ENCODE measurements at places on chromosomes 2 and 18.

GRCh38 chr2:80050246-80050645, 254.3 kb downstream of the LRRTM1 start:
- DNase-seq, result peak; percentile 83

GRCh38 chr2:25684577-25685473, 11.4 kb upstream of the DTNB start:
- DNase-seq, result no peak

GRCh38 chr2:20172273-20173055, 52.5 kb downstream of the SDC1 start:
- DNase-seq, result no peak

DNA sequence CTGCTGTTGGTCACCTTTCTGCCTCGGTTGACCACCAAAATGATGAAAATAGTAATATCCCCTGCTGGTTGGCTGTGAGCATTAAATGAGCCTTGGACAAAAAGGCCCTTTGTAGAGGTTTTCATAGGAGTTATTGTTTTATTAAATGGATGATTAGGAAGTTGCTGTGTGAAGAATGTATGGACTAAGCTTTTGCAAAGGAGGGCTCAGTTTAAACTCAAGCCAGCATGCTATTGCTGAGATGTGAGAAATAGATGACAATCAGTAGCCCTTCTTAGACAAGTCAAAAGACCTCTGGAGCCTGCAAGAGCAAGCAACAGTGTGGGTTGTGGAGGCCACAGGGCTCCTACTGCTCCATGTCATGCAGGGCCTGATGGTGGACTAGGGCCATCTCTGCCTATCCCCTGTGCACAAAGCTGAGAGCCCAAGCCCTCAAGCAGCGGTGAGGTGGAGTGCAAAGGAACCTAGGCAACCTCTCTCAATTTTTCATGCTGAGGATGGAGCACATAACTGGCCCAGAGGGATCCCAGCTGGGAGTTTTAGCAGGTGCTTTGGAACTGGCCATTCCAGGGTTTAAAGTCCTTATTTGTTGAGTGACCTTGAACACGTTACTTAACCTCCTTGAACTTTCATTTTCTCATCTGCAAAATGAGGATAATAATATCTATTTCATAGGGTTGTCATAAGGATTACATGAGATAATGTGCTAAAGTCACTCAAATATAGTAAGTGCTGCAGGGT, 37.1 kb downstream of the FOSL2 start:
- no peak for DNase-seq

GRCh38 chr2:23524261-23524706, 139.3 kb downstream of the KLHL29 start:
- DNase-seq, result peak; percentile 50

GRCh38 chr2:208407667-208408066, 1.1 kb downstream of the PTH2R start:
- DNase-seq, result no peak

GRCh38 chr18:9043581-9043980, 58.9 kb upstream of the NDUFV2 start:
- no peak for DNase-seq

DNA sequence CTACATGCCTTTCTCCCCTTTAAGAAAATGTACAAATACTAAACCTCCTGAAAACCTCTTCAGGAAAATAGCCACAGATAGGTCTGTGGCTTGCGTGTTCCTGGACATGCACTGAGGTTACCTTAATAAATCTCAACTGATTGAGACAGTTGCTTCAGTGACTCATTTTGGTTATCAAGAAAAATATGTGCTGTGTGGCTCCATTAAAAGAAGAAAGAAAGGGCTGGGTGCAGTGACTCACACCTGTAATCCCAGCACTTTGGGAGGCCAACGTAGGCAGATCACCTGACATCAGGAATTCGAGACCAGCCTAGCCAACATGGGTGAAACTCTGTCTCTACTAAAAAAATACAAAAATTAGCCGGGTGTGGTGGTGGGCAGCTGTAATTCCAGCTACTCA, 27.1 kb downstream of the CREG2 start:
- no peak for DNase-seq

- no peak for DNase-seq
Measured at GRCh38 chr2:71603311-71603811, 150.0 kb downstream of the DYSF start.

GRCh38 chr2:60413814-60414168, 139.7 kb downstream of the BCL11A start:
- DNase-seq, result no peak

GRCh38 chr2:234098681-234099080, 48.2 kb downstream of the SPP2 start:
- DNase-seq, result no peak

DNA sequence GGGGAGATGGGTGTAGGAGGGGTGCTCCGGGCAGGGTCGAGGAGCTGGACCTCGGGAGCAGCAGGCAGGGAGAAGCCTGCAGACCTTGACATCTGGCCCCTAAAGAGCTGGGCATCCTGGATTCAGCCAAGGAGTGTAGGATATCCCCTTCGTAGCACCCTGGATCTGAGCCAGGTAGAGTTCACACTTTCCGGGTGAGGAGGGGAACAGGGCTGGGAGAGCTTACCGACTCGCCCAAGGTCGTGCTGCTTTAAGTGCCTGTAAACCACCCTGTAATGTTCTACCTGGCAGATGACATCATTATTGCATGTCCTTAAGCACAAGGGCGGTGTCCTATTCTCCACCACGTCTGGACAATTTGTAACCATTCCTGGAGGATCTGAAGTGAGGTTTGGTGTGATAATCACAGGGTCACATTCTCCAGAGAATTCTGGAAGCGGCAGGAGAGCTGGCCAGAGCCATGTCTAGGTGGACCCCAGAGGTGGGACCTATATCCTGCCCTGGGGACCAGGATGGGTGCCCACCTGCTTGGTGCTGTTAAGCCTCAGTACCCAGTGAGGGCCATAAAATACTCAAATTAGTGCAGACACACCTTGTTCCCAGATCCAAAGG, 14.6 kb downstream of the ITM2C start:
- no peak for DNase-seq

GRCh38 chr2:43941359-43941758, 54.4 kb downstream of the LRPPRC start:
- no peak for DNase-seq

- no peak for DNase-seq
Measured at GRCh38 chr2:85704800-85705679, 10.9 kb downstream of the GNLY start.

- DNase-seq, result no peak
Measured at GRCh38 chr18:36309436-36310391, 12.2 kb downstream of the FHOD3 start.

GRCh38 chr18:47594621-47595086, 335.8 kb downstream of the SMAD2 start:
- DNase-seq, result no peak

DNA sequence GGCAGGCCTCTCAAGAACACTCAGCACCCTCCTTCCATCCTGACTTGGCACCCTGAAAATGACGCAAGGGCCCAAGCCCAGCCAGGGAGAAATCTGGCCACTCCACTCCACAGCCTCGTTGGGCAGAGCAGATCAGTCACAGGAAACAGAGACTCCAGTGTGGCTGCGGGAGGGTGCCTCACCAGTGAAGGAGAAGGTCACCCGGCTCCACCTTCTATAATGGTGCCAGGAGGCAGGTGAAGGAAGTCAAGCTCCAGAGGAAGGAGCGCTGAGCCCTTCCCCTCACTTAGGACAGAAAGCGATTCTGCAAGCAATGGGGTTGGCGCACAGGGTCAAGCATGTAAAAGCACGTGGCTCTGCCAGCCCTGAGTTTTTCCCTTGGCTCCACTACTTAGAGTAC, 35.3 kb downstream of the CRACDL start:
- no peak for DNase-seq

GRCh38 chr2:129233166-129233565, 746.3 kb upstream of the RAB6C start:
- DNase-seq, result no peak

GRCh38 chr18:36031903-36032302, 35.5 kb downstream of the RPRD1A start:
- DNase-seq, result no peak

- no peak for DNase-seq
Measured at GRCh38 chr18:7657050-7657449, 89.9 kb downstream of the PTPRM start.

DNA sequence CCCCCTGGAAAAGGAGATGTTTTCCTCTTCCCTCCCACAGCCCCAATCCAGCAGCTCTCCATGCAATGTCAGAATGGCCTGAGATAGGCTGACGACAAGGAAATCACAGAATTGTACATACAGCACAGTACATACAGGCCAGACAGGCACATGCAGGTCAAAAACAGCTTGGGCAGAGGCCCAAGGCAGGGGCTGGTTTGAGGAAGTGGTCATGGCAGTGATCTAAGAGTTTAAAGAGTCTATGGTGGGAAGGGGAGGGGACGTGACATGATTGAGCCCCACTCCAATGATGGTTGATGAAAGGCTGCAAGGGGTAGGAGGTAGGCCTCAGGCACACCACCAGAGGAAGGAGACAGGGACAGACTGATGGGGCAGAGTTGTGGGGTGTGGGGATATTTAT, 4.3 kb downstream of the DCTN1 start:
- DNase-seq, result no peak

DNA sequence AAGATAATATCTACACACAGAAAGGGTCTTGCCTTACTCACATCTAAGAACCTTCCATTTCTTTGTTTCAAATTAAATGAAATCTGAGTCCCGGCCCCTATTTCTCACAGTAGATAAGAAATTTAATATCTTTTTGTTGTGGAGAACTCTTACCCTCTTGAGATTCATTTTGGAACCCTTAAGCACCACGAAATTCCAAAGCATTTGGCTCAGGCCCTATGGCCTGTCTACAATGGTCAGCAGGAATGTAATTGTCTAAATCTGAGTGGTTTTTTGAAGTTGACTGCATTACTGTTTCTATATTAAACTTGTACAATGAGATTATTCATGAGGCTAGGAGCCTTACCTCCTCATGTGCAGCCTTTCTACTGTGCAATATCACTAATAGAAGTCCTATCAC, 723.3 kb downstream of the TSN start:
- no peak for DNase-seq

DNA sequence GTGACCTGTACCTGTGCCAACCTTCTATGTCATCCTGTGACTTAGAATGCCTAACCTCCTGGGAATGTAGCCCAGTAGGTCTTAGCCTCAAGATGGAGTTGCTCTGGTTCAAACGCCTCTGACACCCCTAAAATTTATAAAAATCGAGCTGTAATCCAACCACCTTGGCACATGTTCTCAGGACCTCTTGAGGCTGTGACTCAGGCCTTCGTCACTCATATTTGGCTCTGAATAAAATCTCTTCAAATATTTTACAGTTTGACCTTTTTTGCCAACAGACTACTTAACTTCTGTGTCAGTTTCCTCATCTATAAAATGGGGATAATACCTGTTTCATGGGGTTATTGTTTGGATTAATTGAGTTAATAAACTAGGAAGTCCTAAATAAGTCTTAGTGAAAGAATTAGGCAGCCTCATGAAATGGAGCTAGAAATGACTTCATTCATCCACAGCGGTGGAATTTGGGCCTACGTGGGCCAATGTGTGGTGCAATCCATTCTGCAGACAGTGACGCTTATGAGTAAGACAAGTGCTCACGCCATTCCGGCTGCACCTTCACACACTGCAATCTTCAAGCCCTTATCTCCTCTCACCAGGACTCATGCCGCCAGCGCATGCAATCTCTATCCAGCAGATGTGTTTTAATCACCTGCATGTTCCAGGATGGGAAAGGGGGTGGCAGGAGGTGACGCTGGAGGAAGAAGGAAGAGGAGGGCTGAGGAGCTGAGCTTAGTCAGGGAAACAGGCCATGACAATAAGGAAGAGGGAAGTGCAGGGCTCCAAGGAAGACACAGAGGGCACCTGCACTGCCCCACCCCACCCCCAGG, 2.0 kb upstream of the UBE2F start:
- no peak for DNase-seq

- no peak for DNase-seq
Measured at GRCh38 chr2:227115761-227116160, 48.2 kb downstream of the COL4A4 start.

DNA sequence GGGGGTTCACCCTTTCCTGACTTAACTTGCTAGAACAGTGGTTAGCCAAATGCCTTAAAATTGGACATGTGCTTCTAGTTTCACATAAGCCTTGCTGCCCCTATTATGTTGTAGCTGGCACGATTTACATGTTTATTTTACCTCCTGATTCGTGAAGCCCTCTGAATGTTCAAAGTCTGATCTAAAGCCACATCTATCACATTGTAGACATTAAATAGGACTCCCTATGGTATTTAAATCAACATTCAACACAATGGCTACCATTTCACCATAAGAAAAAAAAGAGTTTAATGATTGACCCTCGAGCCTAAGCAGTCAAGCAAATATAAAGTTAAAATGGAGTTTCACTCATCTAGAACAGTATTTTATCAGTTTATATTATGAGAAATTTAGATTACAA, 151.5 kb downstream of the GULP1 start:
- no peak for DNase-seq

- DNase-seq, result no peak
Measured at GRCh38 chr2:39873586-39873985, 94.5 kb upstream of the THUMPD2 start.

DNA sequence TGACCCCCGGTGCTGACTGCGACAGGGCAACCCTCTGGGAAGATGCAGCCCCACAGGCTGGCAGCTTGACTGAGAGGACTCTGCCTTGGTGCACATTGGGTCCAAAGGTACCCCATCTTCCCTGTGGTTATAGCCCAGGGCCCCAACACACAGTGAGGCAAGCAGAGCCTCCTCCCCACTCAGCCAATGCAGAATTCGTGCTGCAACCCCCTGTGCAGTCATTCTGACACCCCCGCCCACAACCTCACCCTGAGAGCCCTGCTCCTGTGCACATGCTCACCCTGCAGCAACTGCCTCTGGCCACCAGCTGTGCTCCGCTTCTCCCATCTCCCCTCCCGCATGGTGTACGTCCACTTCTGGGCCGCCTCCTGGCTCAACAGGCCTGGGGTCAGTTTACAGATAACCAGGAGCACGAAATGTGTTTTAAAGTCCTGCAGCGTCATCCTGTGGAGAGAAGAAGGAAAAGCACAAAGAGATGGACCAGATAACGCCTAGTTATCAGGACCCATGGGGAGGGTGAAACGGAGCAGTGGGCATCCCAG, 24.4 kb downstream of the CAPN14 start:
- DNase-seq, result no peak

DNA sequence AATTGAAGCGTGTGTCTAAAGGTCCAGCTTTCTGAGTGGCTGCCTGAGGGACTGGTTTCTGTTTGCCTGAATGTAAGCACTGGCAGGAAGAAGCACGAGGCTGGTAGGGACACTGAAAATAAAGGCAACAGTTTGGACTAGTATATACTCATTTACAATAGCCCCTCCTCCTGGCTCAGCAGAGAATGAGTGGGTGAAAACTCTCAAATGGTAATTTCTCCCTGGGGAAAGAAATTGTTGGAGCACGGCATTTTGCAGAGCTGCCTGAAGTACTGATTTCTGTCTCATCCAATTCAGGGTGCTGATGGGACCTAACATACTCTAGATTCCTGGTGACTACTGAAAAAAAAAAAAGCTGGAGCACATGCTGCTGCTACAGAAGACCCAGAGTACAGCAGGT, 17.3 kb upstream of the SPP2 start:
- DNase-seq, result no peak

All from NCI-H524 treated with DMSO at 0.1 percent for 48 hours (cell line).